ENCODE measurements at places on chromosomes 6 and 20. TPM values are rescaled to one million over a fixed set of nuclear protein-coding genes. Genes with fewer than 3 reads are reported as not detected.

Gene NCR2
- not detected for total RNA-seq

Gene CALHM6
- 2.1 TPM for total RNA-seq

Gene SGK2
- total RNA-seq = not detected

Gene EEF1A2
- 32.6 TPM for total RNA-seq

Gene HSPA12B
- total RNA-seq = not detected

Gene ZSCAN16
- total RNA-seq = 1.7 TPM

Gene HLA-DRB5
- total RNA-seq = 0.29 TPM

Data from SK-MEL-5 (cell line).